ENCODE measurements at places on chromosomes 11 and 22.

GRCh38 chr11:20467487-20468185, 80.1 kb downstream of the PRMT3 start:
- no peak for DNase-seq

DNA sequence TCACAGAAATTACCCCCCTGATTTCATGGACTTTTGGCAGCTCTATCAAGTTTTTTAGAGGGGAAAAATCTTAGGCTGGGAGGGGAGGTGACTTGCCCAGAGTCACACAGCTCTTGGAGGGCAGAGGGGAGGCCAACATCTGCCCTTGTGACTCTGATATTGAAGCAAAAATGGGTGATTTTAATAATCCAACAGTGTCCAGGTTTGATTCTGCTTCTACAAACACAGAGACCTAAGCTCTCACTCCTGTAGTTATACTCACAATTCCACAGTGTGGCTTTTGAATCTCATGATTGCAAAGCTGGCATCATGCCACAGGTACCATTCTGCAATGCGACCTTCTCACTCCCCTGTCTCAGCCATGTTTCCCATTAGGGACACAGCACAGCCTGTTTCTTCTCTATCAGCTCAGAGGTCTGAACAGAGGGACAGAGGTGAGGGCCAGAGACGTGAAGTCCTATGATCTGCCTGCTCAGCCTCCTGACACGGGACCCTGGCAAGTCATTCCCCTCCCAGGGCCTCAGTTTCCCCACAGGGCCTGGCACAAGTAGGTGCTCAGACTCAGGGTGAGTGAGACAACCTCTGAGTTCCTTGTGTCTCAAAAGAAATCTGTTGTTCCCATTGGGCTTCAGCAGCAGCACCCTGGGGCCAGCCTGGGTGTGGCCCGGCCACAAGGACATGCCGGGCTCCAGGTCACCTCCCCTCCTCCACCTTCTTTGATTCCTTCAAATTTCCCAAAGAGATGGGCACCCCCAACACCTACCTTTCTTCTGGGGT, 766 bp downstream of the APOL2 start:
- DNase-seq: no peak

- no peak for DNase-seq
Measured at GRCh38 chr11:76135491-76135890, 70.8 kb downstream of the WNT11 start.

DNA sequence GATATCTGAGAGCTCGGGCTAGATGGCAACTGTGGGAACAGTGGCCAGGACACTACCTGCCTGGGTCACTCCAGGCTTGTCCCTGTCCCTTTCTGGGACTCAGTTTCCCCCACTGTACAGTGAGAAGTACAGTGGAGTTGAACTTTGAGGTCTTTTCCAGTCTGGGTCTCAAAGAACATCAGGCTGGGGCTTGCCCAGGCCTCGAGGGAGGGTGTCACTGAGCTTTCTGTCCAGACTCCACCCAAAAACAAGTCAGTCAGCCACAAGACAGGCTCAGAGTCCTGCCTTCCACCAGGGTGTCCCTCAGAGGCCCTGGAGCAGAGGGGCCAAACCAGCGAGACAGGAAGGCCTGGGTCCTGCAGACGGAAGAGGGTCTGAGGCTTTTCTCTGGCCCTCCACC, 2.0 kb upstream of the PLA2G3 start:
- no peak for DNase-seq

DNA sequence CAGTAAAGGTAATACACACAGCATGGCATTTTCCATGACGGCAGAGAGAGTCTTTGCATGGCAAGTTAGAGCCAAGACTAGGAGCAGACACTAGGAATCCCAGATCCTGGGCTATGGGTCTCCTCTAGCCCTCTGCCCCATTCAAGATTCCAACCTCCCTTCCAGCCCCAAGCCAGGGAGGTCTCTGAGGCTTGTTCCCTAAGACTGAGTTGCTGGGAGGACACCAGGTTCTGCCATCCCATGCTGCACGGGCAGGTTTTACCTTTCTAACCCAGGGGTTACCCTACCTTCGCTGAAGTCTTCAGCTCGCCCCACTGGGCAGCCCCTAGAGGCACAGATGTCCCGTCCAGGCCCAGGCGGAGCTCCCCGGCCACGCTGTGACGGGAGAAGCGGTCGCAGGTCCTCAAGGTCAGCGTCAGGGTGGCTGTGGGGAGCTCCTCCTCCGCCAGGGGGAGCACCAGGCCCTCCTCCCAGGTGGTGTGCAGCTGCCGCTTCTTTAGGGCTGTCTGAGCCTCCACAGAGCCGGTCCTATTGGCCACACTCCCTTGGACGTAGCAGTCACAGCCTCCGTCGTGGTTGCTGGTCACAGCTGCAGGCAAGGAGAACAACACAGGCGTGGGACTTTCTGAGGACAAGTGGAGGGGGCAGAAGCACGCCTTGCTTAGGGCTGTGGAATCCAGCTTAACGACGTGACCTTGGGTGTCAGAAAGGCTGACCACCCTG, 33.8 kb downstream of the SYT13 start:
- DNase-seq: no peak

DNA sequence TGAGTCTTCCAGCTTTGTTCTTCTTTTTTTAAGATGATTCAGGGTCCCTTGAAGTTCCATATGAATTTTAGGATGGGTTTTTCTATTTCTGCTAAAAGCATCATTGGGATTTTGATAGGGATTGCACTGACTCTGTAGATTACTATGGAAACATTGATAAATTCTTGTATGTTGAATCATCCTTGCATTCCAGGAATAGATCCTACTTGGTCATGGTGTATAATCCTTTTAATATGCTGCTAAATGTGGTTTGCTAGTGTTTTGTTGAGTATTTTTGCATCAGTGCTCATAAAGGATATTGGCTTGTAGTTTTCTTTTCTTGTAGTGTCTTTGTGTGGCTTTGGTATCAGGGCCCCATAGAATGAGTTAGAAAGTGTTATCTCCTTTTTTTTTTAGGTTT, 34.9 kb upstream of the PHOX2A start:
- DNase-seq: no peak

- peak; percentile 72 for DNase-seq
Measured at GRCh38 chr11:47766509-47767227, 473 bp downstream of the FNBP4 start.

GRCh38 chr22:19121631-19122142, 525 bp downstream of the DGCR2 start:
- no peak for DNase-seq
